A172 (cell line): ENCODE measurements at places on chromosomes 2 and 18.

DNA sequence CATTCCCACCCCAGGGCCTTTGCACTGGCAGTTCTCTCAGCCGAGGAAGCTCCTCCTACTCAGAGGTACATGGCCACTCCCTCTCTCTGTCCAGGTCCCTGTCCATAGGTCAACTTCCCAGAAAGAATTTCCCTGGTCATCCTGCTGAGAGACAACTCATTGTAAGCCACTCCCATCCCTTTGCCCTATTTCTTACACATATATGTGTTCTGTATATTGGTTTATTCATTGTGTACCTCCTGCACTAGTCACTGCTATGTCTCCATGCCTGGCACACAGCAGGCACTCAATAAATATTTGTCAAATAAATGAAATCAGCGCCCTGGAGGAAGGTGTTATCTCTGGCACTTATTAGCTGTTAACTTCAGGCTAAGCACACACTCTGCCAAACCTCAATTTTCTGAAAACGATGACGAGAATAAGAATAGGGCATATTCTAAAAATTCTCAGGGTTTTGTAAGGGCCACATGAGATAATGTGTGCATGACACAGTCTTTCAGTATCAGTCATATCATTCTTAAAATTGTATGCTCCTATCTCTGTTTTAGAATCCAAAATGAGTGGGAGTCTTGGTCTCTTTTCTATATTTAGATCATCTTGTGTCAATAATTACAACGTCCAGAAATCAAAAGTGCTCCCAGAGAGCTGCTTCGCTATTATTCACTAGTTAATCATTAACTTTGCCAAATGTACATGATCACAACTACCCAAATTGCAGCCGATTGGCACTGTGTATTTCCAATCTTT is 198.0 kb downstream of the ALK start:
- DNase-seq: no peak

DNA sequence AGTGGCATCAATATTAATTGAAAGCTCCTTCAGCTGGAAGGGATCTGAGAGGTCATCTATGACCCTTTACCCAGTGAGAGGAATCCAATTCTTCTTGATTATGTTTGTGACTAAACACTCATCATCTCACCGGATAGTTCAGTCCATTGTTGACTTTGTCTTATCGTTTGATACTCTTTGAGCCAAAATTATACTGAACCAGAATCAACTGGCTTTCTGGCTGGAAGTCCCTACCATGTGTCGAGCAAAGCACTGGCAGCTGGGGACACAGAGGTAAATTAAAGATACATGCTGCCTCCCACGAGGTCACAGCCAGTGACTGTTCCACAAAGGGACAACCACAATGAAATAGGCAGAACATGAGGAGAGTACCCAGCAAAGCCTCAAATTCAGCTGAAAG is 91.4 kb upstream of the FHL2 start:
- DNase-seq: no peak

DNA sequence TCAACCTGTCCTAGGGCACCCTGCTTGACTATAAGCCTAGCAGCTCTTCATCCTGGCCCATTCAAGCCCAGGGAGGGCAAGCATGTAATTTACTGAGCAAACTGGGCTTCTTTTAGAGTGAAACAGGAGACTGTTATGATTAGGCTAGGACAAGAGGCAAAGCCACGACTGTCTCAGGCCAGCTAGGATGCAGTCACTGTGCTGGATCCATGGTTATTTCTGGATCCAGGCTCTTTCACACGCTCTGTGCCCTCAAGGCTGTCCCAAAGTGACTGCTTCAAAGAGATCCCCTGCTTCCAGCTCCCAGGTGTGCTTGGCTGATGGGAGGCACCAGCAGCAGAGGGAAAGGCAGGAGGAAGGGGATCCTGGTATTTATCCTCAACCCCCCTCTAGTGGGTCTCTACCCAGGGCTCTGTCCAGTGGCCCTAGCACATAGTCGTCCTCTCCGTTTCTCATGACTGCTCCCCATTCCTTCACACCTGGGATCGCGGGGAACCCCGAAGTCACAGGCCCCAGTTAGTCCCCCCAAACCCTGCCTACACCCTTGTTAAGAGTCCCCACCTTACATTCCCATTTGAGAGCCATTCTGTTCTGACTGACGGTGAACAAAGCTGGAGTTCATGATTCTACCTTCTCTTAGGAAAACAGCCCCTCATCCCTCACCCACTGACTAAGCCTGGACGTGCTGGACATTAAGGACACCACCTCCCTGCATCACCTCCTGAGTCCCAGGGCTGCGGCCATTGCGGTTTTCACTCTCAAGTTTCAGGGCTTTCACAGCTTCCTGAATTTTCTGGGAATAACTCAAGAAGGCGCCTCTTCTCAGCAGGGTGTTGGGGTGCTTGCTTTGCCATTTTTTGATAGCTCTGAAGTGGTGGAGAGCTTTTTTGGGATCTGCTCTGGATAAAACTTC is 63.2 kb downstream of the POLR1A start:
- DNase-seq: no peak

DNA sequence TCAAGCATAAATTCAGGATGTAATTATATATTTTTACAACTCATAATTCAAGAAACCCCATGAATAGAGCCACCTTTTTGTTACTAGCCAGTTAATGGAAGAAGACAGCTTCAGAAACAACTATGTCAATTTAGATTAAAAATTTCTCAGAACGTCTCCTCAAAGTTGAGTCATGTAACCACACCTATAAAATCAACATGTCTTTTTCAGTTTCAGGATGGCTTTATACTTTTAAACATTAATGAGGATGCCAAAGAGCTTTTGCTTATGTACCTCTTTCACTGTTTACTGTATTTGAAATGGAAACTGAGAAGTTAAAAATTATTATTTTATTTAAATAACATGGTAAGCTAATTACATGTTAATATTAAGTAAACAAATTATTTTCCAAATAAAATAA is 280.1 kb downstream of the PTH2R start:
- DNase-seq: no peak

DNA sequence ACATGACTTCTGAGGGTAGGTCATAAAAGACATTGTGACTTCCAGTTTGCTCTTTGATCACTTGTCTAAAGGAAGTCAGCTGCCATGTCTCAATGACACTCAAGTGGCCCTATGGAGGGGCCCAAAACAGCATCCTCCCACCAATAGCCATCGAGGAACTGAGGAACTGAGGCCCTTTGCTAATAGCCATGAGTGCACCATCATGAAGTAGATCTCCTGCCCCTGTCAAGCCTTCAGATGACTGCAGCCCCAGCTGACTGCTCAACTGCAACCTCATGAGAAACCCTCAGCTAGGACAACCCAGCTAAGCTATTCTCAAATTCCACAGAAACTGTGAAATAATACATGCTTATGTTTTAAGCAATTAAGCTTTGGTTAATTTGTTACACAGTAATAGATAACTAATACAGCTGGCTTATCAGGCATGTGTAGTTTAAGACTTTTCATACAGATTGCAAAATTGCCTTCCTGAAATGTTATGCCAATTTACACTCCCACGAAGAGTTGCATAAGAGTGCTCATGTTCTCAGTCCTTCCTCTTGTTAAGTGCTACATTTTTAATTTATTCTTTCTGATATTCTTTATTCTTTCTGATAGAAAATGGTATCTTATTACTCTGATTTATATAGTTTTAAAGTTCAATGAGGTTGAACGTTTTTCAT is 105.6 kb upstream of the NDUFV2 start:
- DNase-seq: no peak

GRCh38 chr2:150325656-150326314 is 161.7 kb downstream of the RND3 start:
- DNase-seq: peak; percentile 17
